ENCODE measurements at places on chromosomes 4 and X.
A peak's percentile ranks its signal among the peaks of the same experiment; 100 is the strongest.

GRCh38 chr4:11693693-11694092 lies 265.0 kb upstream of the HS3ST1 start:
- DNase-seq = no peak

DNA sequence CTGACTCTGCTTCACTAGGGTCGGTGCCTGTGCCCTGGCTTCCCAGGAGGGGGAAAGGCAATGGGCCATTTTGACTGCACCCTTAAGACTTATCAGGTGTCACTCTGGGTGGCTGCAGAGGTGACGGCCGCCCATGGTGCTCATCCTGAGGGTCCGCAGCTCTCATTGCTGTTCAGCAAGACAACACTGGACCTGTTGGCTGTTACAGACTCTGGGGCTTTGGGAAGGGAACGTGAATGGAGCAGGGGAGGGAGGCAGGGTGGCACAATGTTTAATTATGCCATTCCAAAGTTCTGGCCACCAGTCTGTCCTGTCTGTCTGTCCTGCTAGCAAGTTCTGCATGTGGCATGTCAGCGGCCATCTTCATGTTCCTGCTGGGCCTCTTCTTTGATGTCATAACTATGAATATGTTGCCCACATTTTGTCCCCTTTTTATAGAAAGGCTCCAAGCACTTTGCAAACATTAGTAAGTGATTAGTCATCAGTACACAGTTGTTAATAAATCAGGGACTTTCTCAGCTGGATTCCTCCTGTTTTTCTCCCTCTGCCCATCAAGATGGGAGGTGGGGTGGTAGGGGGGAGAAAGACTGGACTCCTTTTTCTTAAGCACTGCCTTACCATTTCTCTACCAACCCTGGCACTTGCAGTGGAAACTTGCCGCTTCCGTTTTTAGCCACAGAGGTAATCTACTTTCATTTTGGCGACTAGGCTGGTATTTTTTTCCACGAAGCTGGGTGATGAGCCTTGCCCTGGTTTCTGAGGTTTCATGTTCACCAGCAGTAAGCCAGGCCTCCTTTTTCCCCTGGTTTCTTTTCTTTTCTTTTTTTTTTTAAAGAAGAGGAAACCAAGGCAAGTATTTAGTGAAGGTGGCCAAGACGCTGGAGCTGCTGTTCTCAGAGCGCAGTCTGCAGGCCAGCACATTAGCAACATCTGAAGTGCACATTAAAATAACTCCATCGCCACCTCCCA lies 88.6 kb upstream of the TRIM2 start:
- DNase-seq = peak; percentile 45

DNA sequence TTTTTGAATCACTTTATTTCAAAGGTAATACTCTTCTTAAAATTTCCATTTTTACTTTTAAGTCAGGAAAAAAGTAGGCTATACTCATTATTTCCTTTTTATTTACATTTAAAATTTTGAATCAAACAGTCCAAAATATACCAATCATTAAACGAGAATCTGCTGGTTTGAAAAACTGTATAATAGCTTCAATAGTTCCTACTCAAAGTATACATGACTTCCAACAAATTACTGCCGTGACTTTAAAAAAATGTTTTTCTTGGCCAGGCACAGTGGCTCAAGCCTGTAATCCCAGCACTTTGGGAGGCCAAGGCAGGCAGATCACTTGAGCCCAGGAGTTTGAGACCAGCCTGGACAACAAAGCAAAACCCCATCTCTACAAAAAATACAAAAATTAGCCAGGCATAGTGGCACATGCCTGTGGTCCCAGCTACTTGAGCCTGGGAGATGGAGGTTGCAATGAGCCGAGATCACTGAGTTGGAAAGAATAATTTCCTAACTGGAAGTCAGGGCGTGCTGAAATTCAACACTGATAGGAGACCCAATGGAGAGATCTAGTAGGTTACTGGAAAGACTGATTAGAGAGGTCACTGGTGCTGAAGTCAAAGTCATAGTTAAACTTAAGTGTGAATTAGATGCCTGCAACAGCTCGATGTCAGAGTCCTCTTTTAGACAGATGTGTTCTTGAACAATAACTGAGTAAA lies 9.0 kb downstream of the KLHL8 start:
- no peak for DNase-seq

- peak; percentile 56 for DNase-seq
Measured at GRCh38 chrX:40169193-40170101, 71.7 kb upstream of the BCOR start.

DNA sequence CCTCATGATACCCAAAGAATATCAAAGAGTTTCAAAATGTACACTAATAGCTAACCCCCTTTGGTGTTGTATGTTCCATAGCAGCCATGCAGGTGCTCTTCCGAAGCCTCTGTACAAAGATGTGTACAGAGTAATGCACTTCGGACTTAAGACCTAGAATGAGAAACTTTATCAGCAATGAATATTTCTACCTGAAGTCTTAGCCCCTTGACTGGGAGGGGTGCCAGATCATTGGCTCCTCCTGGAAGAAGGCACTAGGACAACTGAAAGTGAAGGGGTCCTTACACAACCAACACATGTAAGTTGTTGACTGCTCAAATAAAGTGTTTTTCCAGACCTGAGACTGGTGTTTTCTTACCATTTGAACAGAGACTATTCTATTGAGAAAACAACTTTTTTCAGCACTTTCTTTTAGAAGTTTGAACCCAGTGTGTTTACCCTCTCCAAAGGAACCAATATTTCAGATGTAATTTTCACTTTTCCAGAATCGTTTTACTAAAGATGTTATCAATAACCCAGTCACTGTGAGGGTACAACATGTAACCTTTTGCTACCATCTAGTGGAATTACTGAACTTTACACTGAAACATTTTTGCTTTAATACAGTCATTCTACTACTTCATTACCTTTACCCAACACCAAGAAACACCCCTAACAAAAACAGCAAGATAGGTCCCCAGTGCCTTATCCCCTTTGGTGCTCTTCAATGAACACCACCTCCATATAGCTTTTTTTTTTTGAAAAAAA lies 33.3 kb upstream of the PRDX4 start:
- DNase-seq = no peak

- DNase-seq = no peak
Measured at GRCh38 chr4:39759569-39759968, 61.6 kb downstream of the UBE2K start.

GRCh38 chr4:96092151-96092705 lies 252.3 kb downstream of the PDHA2 start:
- DNase-seq = no peak

DNA sequence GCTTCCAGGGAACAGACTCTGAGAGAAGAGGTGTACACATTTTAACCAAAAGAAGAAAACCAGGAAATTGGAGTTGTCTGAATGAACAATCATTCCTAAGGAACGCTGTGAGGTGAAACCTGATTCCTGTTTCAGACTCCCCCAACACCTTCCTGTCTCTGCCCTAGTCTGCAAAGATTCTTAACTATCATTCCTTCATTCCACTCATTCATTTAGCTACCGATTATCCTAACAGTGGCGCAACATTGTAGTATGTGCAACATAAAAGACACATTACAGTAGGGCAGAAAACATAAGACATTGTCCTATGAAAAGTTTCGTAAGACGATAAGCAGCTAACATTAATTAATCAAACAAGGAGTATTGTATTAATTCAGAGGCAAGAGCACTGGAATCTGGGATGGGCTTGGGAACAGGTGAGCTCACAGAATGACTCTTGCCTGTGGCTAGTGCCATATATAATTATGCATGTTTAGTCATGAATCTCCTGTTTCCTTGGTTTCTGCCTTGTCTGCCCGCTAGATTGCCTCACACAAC lies 23.8 kb upstream of the ADH7 start:
- DNase-seq = no peak

DNA sequence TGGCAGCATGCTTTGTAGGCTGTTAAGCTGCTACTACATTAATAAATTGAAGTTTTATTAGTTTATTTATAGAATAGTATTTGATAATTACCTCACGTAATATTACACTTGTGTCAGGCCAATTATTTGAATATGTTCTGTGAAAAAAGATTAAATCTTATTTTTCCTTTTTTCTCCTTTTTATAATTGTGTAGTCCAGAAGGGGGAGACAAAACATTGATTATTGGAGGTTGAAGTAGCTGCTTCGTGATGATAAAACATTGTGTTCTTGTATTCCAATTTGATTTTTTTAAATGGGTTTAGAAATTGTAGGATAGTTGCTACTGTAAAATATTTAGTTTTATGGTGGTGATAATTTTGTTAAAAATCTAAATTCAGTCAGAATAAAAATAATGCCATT lies 85.7 kb downstream of the DIAPH2 start:
- DNase-seq = no peak

DNA sequence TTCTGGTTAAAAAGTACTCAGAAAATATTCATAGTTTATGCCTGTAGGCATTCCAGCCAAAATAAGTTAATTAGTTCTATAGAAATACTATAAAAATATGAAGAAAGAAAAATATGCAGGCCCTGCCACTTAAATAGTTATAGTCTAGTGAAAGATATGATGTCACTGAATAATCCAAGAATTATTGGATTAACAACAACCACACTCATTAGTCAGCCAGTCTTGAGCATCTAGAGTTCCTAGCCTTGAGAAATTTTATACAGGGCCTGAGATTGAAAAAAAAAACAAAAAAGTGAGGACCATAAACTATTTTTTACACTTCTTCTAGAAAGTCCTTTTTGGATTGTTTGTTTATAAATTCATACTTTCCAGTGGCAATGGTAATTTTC lies 823.0 kb downstream of the FAT4 start:
- no peak for DNase-seq

DNA sequence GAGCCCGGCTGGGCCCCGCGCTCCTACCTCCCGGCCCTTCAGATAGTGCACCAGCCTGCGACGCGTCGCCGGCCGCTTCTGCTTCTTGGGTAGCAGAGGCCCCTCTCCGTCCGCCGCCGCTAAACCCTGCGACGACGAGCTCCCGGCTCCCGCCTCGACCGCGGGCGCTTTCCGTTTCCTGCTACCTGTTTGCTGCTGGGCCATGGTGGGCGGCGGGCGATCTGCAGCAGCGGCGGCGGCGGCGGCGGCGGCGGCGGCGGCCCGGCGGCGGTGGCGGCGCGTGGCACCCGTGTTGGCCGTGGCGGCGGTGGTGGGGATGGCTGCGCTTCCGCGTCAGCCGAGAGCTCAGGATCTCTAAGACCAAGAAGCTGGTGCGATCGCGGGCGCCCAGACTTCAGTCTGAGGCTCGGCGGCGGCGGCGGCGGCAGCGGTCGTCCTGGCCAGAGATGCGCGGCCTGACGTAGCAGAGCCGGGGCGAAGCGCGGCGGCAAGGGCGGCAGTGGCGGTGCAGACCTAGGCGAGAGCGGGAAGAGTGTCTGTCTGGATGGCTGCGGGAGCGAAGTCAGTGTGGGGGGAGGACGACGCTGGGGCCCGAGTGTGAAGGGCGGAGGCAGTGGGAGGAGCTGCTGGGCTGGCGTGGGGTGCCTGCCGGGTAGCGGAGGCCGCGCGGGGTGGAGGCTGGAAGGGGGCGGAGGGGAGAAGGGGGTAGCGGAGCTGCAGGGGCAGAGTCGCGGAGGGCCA lies at the start of gene DCAF12L2:
TSS of gene DCAF12L2 (minus strand) at position 569 of the 741 bp plus-strand sequence. CDS start at position 204, 365 bp downstream.
- no peak for DNase-seq

DNA sequence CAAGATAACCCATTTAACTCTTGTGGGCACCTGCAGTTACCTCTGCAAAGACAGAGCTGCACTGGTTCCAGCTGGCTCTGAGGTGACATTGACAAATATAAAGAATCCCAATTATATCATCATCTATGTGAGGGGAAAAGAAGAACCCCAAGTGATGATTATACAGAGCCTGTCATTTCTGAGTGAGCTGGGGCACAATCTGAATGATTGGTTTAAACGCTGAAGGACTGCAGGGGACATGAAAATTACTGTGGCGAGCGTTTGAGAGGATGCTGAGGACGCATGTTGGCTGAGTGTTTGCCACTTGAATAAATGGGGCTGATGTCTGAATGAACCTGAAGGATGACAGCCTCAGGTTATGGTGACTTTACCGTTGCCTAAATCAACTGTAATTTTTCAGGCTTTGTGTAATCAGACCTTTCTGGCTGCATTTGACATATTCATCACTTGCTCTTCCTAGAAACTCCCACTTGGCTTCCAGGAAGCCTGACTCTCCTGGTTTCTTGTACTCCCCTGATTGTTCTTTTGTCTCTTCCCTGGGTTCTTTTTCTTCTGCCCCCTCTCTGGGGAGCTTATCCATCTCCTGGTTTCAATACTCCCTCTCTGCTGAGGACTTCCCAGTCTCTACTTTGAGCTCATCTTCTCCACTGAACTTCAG lies 4.1 kb upstream of the HSD17B10 start:
- no peak for DNase-seq

GRCh38 chrX:153650959-153651358 lies 4.0 kb downstream of the DUSP9 start:
- DNase-seq = no peak

DNA sequence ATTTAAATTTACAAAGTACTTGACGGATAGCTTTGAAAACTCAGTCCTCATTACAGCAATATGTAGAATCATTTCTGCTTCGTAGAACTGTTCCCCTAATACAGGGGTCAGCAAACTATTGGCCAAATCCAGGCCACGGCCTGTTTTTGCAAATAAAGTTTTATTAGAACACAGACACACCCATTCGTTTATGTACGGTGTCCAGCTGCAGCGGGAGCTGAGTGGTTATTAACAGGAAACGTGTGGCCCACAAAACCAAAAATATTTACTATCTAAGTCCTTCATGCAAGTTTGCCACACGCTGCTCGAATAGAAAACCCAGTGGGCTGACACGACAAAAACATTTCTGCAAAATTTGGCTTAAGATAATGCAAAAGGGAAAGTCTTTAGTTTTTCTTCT lies 146.5 kb downstream of the AFAP1 start:
- DNase-seq = no peak

DNA sequence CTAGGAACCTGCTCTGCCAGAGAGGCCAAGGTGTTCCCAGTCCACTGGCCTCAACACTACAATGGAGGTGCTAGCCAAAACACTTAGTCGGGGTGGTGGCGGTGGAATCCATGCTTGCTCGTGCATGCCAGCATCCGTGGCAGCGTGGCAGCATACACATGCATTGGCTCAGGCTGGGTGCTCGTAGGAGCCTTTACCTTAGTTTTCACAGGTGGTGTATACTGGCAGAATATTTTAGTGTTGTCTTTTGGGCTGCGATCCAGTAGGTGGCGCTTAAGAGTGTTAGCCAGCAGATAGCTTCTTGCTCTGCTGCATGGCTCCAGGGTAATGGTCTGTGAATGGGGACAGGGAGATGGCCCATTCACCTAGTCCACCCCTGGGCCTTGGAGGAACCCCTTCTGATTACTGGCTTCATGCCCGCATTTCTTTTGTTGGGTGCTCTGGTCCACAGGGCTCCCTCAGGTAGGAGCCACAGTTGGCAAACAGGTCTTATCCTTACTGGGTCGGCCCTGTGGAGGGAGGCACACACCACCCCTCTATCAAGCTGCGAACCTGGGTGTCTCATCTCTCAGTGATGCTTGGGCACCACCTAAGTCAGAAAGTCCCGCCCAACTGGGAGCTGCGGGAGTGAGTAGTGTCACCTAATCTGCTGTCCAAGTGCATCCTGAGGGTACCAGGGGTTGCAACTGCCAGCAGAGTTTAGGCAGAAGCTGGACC lies 40.0 kb downstream of the RIPPLY1 start:
- DNase-seq = no peak

GRCh38 chr4:71545168-71545567 lies 206.3 kb downstream of the SLC4A4 start:
- DNase-seq = no peak

- no peak for DNase-seq
Measured at GRCh38 chr4:2402941-2403340, 15.5 kb downstream of the ZFYVE28 start.

GRCh38 chrX:828411-828959 lies 197.9 kb downstream of the SHOX start:
- no peak for DNase-seq

- DNase-seq = no peak
Measured at GRCh38 chr4:89939994-89940393, 45.3 kb downstream of the MMRN1 start.

All from stimulated activated CD8-positive, alpha-beta memory T cell treated with anti-CD3 and anti-CD28 coated beads, Interleukin-4, amount 100 ng/mL, for 4 hours (primary cell).